GM13976 (cell line): ENCODE measurements at places on chromosomes 2 and 18.

DNA sequence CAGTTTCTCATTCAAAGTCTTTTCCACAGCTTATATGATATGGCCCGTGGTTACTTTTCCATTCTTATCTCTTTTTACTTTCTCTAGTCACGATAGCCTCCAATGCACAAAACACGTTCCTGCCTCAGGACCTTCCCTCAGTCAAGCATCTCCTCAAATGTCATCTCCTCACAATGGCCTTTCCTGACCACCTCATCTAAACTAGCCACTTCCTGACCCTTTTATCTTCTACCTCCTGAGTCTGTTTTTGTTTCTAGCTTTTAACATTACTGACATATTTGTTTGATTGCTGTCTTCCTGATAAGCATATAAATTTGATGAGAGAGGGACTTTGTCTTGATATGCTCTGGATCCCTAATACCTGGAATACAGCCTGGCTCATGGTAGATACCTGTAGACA lies 7.6 kb downstream of the PGAP1 start:
- no peak for DNase-seq

GRCh38 chr2:116809109-116809508 lies 1005.4 kb upstream of the DDX18 start:
- DNase-seq, result no peak

GRCh38 chr2:150309311-150310080 lies 178.0 kb downstream of the RND3 start:
- no peak for DNase-seq

DNA sequence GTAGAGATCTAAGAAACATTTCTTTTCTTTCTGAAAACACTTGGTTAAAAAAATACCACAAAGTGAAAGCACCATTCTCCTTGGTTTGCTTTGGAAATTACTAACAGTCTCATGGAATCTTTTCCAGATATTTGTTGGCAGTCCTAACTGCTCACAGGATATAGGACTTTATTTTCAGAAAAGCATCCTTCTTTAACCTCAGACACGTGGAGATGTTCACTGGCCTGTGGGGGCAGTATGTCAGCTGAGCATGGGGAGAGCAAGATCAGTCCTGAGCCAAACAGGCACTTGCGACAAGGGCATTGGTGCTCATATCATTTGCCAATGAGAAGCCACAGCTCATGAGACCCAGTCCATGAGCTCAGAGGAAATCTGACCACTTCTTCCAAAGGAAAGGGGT lies 371.9 kb downstream of the NBAS start:
- no peak for DNase-seq

GRCh38 chr2:43593254-43593653 lies 2.6 kb downstream of the THADA start:
- no peak for DNase-seq

DNA sequence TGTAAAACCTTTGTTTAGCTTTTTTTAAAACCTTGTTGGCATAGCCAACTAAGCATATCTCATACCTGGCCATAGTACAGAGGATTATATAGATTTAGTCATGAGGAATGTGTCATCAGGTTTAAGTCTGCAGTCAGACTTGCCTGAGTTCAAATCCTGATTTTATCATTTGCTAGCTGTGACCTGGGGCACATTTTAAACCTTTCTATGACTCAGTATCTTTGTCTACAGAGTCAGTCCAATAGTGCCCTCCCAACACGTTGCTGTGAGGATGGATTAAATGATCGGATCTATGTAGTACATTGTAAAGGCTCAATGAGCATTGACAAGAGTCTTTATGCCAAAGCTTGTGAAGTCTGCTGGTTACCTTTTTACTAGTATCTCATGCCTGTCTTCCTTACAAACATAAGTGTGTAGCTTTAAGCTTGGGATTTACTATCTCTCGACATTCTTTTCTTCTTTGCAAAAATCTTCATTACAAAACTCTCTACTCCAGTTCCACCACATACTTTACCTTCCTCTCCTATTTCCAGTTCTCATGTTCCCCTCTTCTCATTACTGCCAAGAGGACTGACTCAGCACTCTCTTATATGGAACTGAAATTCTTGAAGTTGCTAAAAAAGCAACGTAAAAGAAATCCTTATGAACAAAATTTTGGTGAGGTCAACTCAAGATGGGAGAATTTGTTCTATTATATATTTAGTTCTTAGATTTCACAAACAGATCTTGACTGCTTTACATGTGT lies 68.1 kb upstream of the RBMS1 start:
- no peak for DNase-seq

DNA sequence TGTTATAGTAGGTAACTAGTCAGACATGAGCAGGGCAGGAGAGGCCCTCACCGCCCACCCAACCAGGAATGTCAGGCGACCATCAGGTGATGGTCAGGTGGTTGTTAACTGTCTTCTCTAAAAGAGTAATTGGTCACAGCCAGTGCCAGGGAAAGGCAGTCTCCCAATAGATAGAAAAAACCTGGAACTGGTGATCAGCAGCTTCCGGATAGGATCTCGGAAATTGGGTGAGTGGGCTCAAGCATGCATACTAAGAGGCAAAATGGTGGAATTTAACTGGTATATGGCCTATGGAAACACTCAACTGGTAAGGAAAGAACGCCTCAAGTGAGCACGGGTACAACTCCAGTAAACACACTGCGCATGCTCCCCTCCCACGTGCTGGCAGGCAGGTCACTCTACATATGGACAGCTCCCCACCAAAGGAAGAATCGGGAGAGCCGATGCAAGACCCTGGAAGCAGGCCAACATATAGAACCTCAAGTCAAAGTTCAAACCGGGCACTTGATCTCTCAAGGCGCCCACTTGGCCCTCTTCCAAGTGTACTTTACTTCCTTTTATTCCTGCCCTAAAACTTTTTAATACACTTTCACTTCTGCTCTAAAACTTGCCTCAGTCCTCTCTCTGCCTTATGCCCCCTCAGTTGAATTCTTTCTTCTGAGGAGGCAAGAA lies 43.5 kb upstream of the TMEM131 start:
- DNase-seq, result no peak

DNA sequence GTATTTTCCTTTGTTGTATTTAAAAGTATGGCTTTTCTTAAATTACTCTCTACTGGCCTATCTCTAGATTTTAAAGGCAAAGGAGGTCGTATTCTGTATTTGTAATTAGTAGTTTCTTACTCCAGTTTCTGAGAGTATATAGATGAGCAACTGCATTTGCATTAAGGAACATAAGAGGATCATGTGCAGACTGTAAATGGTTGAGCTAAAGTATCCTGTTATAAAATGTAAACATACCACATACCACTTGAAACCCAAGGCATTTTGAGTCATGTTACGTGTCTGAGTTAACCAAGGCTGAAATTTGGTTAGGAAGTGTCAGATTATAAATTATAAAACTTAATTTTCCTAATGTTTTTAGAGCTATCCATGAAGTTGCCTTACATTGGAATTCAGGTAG lies 76.3 kb downstream of the GPD2 start:
- DNase-seq, result no peak

GRCh38 chr2:209431701-209432100 lies 7.9 kb downstream of the MAP2 start:
- no peak for DNase-seq

DNA sequence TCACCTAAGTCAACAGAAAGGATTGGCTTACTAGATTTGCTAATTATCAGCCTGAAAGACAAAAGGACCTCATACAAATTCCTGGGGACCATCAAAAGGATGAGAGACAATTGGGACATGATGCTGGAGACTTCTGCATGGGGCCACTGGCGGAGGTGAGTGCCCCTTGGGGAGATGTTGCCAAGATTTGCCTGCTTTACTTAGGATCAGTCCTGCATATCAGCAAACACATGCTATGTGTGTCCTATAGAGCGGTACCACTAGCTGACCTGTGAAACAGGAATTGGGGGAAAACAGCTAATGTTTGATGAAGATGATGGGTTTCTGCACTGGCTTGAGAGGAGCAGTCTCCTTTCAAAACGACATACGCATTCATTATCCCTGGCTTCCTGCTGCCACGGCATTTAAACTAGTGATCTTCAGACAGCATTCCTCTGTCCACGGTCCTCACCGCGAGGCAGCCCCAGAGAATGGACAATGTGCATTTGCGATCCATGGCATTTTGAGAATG lies 104.2 kb downstream of the TGIF1 start:
- no peak for DNase-seq

GRCh38 chr2:99845296-99845695 lies 297.1 kb downstream of the AFF3 start:
- DNase-seq, result no peak

DNA sequence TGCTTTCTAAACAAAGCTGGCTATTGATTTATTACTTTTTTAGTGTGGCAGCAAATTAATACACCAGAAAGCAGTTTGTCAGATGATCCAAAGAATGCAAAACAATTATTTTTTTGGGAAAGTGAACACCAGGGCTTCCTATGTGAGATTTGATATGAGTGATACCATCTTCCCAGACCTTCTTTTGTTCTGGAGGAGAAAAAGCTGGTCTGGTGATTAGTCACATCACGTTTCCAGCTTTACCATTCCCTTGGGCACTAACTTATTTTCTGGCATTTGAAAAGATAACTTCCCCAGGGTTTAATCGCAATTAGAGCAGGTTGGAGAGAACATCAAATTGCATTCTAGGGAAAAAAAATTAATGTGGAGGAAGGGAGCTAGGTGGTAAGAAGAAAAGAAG lies 182.9 kb upstream of the TANK start:
- DNase-seq, result no peak

DNA sequence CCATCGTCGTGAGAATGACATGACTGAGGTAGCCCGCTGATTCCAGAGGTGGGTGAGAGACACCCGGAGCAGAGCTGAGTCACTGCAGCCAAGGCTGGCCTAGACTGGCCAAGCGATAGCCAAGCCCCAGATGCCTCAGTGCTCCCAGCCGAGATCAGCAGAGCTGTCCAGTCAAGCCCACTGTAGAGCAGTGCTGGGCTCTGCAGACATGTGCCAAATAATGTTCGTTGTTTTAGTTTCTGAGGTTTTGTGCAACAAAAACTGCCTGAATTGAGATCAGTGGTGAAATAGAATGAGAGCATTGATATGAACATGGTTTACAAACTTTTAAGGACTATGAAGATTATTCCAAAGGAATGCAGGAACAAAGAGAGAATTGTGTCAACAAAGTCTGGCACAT lies 42.1 kb downstream of the INSIG2 start:
- no peak for DNase-seq

DNA sequence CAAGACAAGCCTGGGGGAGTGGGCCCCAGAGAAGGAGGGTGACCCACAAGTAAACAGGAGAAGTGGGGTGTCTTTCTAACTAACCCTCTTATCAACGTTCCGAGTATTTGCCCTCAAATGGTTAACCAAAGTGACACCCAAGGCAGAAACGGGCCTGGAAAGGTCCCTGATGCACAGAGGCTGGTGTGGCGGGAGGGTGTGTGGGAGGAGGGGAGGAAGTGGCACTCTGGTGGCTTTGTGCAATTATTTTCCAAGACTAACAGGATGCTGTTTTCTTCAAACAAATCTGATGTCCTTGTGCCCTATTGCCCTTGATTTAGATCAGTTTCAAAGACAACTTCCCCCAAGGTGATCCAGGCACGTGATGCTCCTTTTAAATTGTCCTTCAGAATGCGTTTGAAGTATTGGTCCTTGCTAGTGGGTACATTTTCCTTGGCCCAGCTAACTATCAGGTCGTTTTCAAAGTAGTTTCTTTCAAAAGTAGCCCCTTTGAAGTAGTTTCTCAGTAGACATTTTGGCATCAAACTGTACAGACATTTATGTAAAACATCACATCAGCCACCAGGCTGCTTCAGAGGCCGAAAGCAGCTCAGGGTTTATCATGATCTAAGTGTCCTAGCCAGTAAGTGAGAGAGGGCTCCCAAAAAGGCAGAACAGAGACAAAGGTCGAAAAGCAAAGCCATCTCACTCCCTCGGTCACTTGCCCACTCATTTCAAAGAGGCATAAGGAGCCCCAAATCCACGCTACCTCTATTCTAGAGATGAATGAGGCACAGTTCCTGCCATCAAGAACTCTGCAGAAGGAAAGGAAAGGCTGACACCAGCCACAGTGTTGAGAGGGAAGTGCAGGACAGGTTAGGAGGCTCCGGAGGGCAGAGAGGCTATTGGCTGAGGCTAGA lies 371.1 kb upstream of the ID2 start:
- no peak for DNase-seq

GRCh38 chr18:40243607-40244006 lies 1711.4 kb upstream of the PIK3C3 start:
- no peak for DNase-seq

DNA sequence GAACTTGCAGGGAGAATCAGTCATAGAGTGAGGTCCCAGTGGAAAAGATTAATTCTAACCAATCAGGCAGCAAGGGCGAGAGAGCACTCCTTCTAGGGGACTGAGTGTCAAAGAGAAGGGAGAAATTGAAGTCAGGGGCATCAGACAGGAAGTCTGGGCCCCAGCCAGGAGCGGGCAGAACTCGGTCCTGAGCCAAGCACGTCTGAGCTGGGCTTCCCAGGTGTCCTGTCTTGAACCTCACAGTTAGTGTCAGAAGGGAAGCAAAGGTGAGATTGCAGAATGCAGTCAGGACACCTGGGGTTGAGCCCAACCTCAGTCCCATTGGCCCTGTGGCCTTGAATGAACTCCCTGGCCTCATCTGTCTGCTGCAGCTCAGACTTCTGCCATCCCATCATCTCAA lies 220.9 kb downstream of the SMAD2 start:
- DNase-seq, result no peak

DNA sequence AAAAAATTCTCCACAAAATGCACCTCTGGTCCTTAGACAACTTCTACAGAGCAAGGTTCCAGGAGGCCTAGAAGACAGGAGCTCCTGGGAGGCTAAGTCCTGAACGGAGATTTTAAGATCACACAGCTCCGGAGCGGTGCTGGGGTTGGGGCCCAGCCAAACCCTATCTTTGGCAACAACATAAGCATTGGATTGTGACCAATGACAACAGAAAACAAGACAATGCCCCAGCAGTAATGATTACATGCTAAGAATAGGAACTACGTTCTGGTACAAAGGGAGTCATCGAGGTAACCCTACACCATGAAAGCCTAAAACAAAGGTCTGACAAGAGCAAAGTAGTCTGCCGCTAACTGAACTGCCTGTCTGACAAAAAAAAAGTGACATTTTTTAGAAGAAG lies 171.2 kb downstream of the CMPK2 start:
- DNase-seq, result no peak

DNA sequence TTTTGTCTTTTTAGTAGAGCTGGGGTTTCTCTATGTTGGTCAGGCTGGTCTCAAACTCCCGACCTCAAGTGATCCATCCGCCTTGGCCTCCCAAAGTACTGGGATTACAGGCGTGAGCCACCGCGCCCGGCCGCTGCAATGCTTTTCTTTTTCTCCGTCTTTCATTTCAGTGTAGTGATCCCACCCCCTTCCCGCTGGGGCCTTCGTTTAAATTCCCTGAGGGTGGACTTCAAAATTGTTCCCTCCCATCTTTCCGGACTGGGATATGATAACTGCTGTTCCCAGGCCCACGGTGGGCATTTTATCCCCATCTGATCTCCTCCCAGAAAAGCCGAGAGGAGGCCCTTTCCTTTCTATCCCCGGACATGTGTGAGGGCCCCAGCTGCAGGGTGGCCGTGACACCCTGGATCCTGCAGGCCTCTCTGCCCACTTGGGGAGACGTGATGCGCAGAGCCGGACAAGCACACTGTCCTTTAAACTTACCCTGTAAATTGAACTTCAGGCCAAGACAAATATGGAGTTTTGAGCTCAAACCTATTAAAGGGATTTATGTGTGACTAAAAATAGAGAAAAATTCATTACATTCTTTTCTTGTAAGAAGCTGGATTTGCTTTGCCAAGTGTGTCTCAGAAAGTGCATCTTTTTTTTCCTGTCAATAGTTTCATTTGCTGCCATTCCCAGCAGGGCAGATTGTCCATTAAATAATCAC lies 54.5 kb upstream of the AFF3 start:
- no peak for DNase-seq

- DNase-seq, result peak; percentile 85
Observed at GRCh38 chr2:135530313-135531230, at the start of gene ZRANB3. Gene ZRANB3 (minus strand): TSS chr2:135531218.

GRCh38 chr2:230219419-230220331 lies at the start of gene SP110:
Gene SP110 (minus strand): TSS chr2:230219984. CDS start chr2:230216927, 3,057 bp downstream.
- DNase-seq, result peak; percentile 64
